Activated CD4-positive, alpha-beta T cell treated with anti-CD3 and anti-CD28 coated beads for 48 hours (primary cell): ENCODE measurements at places on chromosomes 13 and 19.

DNA sequence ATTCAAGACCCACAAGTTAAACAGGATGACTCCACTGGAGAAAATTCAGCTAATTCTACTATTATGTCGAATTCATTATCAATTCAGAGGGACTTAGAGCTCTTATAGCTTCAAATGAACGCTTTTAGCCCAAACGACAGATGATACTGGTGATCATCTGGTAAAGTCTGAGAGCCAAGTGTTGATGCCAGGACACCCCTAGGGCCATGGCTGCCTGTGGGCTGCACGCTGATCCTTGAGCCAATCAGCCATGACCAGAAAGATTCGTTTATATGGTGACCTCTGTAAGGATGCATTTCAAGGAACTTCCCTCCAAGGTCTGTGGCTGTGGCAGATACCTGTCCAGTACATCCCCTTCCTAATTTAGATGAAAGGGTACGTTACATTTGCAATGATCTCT lies 10.9 kb downstream of the MEDAG start:
- no peak for DNase-seq

- no peak for DNase-seq
Observed at GRCh38 chr19:6273701-6274601, 5.8 kb downstream of the MLLT1 start.

DNA sequence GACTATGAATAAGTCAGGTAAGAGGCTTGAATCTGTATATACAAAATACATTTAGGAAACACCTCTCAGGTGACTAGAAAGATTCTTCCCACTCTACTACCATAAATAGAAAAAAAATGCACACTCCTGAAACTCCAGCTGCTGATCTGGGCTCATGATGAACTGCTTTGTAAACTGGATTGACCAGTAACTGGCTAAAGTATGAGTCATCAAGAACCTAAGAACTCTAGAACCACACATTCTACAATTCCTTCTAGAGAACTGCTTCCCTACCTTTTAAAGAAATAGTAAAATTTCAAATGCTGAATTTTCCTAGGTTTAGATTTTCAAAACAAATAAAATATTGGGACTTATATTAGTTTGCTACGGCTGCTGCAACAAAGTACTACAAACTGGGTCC lies 55.2 kb downstream of the ELF1 start:
- DNase-seq, result no peak

GRCh38 chr13:72886272-72887067 lies 104.5 kb downstream of the PIBF1 start:
- DNase-seq, result no peak

DNA sequence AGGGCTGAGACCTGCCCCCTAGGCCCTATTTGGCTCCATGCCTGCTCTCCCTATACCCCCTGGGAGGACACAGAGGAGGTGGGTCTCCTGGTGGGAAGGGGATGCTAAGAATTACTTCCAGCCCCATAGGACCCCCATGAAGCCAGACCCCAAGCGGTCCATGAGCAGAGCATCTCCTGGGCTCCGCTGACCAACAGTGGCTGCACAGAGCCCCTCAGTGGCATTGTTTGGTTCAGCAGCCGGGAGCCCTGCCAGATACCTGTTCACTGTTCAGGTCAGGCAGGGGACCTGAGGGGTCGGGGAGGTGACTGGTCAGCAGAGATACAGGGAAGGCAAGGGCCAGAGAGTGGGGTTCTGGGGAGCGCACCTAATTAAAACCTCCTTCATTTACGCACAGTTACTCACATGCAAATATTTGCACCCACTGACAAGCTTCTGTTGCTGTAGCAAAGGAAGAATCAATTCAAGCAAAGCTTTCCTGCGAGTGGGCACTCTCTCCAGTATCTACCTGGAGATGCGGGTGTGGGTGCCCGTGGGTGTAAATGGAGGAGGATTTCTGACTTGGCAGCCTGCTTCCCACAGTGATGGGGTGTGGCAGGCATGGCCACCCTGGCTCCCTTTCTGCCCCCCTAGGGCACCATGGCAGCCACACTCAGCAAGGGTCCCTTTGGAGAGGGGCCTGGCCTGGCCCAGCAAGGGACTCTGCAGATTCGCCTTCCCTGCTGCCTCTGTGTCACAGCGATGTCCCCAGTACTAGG lies 83.5 kb downstream of the CHST8 start:
- no peak for DNase-seq

DNA sequence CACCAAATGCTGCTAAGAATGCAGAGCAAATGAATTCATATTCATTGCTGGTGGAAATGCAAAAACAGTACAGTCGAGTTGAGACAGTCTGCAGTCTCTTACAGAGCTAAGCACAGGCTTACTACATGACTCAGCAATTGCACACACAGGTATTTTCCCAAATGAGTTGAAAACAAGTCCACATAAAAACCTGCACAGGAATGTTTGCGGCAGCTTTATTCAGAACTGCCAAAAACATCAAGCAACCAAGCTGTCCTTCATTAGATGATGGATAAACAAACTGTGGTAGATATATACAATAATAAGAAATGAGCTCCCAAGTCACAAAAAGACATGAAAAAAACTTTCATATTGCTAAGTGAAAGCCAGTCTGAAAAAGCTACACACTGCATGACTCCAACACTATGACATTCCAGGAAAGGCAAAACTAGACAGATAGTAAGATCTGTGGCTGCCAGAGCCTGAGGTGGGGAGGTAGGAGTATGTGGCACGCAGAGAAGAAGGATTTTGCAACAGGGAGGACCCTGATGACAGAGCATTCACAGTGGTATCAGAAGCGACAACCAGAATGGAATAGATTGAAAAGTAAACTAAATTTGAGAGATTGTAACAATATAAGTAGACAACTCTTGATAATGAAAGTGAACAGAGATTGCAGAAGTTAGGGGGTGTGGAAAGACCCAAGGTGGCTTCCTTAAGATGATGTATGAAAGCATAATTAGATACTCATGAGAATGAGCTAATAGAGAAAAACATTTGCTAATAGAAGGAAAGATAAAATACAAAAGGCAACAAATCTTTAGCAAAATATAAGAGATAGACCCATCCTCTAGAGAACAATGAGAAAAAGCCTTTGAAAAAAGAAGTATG lies 52.7 kb downstream of the TSC22D1 start:
- no peak for DNase-seq

- DNase-seq, result peak; percentile 28
Observed at GRCh38 chr19:18520848-18521691, 800 bp downstream of the ELL start.

DNA sequence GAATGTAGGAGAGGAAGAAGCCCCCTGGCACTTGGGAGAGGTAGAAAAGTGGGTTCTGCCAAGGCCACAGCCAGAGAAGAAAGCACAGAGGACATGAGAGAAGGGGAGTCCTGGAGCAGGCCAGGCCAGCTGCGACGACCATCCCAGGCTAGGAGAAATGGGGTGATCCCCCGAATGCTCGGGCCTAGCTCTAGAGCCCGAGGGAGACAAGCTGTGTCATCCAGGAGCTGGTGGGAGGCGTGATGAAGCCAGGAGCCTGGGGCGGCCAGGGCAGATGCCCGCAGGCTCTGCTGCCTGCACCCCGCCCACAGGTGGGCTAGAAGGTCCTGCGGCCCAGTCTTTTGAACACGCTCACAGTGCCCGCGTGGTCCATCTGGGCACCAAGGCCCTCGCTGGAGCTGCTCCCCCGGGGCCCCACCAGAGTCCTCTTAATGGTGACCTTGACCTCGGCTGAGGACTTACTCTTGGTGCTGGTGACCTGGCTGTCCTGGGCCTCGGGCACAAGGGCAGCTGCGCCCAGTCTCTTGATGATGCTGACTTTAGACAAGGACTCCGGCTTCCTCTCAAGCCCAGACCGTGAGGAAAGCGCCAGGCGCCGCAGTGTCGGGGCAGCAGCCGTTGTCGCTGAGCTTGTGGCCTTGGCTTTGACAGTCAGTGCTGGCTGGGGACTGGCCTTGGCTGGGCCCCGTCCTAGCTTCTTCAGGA lies 26.5 kb downstream of the C19orf47 start:
- DNase-seq, result no peak

GRCh38 chr13:31037874-31038500 lies 105.5 kb downstream of the TEX26 start:
- no peak for DNase-seq

DNA sequence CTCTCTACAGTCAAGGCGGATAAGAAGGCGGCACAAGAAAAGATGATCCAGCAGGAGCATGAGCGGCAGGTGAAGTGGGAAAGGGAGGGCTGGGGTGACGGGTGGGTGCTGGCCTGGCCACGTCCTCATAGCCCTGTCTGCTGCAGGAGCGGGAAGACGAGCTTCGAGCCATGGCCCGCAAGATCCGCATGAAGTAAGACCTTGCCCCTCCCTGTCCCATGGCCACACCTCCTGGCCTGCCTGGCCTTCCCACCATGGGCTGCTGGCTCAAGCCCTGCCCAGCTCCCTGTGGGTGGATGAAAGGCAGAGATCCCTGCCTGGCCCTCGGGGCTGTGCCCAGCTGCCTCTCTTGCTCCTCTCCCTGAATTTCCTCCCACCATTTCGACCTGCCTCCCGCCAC lies 7.2 kb downstream of the ZNF296 start:
- no peak for DNase-seq

DNA sequence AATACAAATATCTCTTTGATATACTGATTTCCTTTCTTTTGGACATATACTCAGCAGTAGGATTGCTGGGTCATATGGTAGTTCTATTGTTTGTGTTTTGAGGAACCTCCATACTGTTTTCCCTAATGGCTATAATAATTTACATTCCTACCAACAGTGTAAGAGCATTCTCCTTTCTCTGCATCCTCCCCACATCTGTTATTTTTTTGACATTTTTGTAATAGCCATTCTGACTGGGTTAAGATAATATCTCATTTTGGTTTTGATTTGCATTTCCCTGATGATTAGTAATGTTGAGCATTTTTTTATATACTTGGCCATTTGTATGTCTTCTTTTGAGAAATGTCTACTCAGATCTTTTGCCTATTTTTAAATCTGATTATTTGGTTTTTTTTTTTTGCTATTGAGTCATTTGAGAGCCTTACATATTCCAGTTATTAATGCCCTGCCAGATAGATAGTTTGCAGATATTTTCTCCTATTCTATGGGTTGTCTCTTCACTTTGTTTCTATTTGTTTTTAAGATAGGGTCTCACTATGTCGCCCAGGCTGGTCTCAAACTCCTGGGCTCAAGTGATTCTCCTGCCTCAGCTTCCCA lies 95.7 kb downstream of the FNDC3A start:
- no peak for DNase-seq
